Mesenteric fat pad (tissue), 1 donor: ENCODE measurements at places on chromosomes 12 and 14. TPM values are rescaled to one million over a fixed set of nuclear protein-coding genes. Genes with fewer than 3 reads are reported as not detected.

Gene SIX6
- total RNA-seq, result not detected

Gene PPP1R36
- total RNA-seq, result 1.3 TPM

DNA sequence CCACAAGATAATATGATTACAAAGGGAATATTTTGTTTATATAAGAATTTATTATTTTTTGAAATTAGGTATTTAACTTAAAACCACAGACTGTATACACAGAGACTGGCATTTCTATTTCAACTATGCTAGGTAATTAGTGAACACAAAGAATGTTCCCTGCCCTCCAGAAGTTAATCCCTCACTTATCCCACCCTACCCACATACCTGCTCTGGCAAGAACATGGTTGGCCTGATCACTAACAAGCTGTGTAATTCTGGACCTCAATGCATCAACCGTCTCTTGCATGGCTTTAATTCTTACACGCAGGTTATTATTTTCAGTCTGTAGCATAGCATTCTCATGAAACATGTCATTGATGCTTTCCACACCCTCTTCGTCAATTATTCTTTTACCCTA lies 85.9 kb downstream of the KIF21A start:
- DNase-seq, result no peak

- DNase-seq, result no peak
Measured at GRCh38 chr14:54133896-54134295, 177.3 kb upstream of the BMP4 start.

Gene SLC38A4
- 0.45 TPM for total RNA-seq

GRCh38 chr12:64229796-64230195 lies 7.7 kb upstream of the KICS2 start:
- no peak for DNase-seq

DNA sequence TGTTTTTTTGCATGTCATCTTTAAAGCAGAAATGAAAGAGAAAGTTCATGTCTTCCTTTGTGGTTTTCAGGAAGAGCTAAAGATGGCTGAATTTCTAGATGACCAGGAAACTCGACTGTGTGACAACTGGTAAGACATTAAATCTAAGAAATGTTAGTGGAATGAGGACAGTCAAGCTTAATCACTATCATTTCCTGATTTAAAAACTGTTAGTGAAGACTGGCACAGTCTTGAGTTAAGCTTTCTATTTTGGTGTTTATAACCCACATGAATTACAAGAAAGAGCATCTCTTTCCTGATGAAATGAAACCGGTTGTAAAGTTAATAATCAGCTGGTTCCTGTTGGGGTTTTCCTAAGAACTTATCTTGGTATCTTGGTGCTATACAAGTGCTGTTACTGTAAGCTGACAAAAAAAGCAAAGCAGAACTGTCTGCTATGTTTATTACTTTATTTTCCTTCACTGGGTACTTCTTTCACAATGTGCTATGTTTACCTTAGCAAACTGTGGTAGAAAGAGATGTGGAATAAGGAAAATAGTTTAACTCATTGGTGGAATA lies 5.2 kb downstream of the TRAFD1 start:
- no peak for DNase-seq

GRCh38 chr14:51260225-51260624 lies 20.2 kb downstream of the TMX1 start:
- no peak for DNase-seq

GRCh38 chr12:94284046-94284445 lies 135.7 kb downstream of the PLXNC1 start:
- no peak for DNase-seq

Gene GPRC5D
- not detected for total RNA-seq

DNA sequence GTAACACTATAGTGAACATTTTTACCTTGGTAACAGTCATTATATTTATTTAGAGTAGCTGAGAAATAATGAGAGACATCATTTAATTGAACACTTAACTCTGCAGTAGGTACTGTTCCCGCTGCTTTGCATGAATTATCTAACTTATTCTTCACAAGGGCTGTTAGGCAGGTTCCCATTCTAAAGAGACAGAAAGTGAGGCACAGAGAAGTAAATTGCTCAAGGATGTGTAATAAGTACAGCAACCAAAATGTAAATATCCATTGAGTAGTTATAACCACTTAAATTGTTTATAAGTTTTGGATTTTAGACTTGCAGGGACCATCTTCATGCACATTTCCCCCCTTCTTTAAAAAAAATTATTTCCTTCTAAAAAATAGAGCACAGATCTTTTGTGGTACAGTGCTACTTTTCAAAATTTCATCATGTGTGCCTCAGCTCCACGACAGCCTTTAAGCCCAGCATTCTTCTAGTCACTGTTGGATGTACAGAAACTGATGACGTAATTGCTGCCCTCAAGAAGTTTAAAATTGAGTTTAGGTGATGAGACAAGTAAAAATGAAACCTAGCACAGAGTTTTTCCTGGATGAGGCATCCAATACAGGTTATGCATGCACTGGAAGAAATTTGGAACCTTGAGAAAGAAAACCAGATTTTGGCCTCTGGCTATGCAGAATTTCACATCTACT lies 6.0 kb upstream of the MANSC4 start:
- no peak for DNase-seq

Gene POLE2
- 0.96 TPM for total RNA-seq
